Astrocyte of the cerebellum (primary cell): ENCODE measurements at places on chromosomes 2 and 18.

- DNase-seq, result peak; percentile 29
Measured at GRCh38 chr2:39379643-39380524, 57.2 kb downstream of the MAP4K3 start.

GRCh38 chr2:13093416-13093991 is 376.8 kb downstream of the TRIB2 start:
- DNase-seq, result no peak

- peak; percentile 99 for DNase-seq
Measured at GRCh38 chr2:157173740-157174184, 83.7 kb upstream of the GALNT5 start.

DNA sequence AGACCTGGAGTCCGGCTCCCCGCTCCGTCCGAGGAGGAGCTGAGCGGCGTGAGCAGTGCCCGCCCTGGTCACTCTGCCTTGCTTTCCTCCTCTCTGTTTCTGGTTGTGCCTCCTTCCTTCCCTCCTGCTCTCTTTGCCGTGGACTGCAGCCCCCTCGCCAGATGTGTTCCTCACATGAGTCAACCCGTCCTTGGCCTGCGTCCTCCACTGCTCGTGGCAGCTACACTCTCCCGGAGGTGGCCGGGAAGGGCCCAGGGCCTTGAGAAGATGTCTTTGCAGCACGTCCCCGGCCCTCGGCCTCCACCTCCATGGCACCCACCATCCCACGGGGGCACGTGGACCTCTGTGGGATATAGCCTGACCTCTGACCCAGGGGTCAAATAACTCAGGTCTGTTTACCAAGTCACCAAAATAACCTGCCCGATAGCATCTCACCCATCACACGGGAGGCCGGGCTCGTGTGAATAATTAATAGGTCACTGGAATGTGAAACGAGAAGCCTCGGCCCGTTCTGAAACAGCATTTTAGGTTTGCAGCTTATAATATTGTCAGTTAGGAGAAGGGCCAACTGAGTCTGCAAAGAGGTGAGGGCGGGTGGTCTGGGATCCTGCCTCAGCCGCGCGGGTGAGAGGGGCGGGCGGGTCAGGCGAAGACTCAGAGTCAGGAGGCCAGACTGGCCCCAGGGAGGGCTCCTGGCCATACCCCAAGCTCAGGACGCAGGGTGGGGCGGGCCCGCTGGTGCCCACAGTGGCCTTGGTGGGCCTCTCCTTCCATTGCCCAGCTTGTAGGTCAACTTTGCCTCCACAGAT is 42.6 kb downstream of the NFATC1 start:
- DNase-seq, result no peak

GRCh38 chr2:161164161-161164560 is 3.9 kb downstream of the TANK start:
- DNase-seq, result no peak

- no peak for DNase-seq
Measured at GRCh38 chr2:104656571-104657163, 197.2 kb upstream of the POU3F3 start.

DNA sequence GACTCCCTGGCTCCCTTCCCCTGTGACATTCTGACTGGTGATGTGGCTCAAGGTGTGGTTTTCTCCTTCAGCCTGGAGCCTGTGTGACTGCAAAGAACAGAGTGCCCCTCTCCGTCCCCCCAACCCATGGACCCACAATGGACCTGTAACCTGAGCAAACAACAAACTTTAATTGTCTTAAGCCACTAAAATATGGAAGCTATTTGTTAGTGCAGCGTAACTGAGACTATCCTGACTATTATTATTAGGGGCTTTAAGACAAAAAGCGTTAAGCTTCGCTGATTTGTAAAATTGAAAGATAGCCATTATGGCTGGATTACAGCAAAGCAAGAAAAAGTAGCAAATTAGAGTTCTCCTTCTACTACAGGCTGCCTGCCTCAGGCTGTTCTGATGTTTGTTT is 426.9 kb downstream of the STK39 start:
- no peak for DNase-seq

- DNase-seq, result peak; percentile 3
Measured at GRCh38 chr2:228600265-228600664, 418.8 kb upstream of the SPHKAP start.

DNA sequence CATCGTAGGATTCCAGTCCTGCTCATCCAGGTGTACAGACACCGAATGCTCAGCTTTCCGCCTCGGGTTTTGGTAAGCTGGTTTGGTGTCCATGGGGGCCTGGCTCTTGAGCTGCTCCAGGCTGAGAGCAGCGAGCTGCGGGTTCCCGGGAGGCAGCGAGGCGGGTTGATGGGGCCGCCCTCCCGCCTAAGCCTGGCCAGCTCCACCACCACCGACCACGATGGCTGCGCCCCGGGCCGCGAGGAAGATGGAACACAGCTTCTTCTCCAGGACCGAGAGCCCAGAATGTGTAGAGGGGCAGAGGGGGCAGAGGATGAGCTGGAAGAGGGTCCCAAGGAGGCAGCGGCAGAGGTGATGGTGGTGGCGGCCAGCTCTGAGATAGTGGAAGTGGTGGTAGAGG is 64.1 kb downstream of the AKAIN1 start:
- no peak for DNase-seq

DNA sequence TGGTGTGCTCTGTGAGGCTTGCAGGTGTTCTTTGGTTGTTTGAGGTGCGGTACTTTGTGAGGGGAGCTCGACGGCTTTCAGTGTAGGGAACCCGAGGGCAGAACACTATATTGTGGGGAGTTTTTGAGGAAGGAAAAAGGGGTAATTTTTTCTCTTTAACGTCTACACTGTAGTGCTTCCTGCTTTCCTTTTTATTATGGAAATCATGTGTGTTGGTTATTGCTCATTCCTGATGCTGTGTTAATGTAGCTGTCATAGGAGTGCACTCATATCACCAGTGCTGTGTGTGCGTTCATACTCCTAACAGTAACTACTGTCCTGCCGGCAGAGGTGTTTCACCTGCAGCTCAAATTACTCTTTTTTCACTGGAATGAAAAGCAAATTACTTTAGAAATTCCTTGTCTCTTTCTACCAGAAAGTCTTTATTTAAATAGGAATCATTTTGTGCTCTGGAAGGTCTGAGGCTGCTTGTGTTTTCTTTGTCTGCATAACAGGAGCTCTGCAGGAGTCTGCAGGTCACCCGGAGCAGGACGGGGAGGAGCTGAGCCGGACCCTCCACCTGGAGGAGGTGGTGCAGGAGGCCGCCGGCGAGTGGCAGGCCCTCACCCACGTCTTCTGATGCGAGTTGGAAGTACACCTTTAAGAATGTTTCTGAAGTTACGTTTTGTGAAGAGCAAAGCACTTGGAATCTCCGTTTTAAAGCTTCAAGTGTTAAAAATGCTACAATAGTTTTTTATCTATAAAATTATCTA is 145.5 kb downstream of the ZNF236 start:
- DNase-seq, result no peak

GRCh38 chr2:159635006-159635789 is 18.9 kb upstream of the BAZ2B start:
- no peak for DNase-seq

- no peak for DNase-seq
Measured at GRCh38 chr2:216315802-216316603, 56.3 kb downstream of the MARCHF4 start.

DNA sequence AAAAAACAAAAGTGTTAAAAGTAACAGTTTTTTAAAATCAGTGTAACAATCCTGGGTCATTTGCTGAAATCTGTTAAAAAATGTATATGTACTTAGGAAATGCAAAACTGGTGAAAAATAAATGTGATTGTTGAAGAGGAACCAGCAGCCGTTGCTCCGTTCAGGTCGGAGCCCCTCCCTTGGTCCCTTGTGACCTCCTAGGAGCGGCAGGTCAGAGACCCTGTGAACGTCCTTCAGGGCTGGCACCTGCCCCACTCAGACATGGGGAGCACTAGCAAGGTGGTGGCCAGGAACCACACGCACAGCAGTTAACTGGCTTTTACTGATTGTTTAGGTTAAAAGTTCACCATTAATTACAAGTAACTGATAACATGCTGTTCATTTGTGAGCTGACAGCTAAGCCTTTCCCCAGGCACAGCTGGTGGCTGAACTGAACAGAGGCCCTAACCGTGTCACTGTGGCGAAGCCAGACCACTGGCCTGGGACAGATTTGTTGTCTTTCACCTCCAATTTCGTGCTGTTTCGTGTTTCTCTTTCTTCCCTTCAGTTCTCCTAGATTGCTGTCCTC is 159.2 kb upstream of the ALKAL2 start:
- DNase-seq, result no peak

GRCh38 chr18:25516121-25516520 is 164.2 kb upstream of the ZNF521 start:
- DNase-seq, result no peak

- no peak for DNase-seq
Measured at GRCh38 chr2:196589419-196589818, 50.1 kb upstream of the CCDC150 start.

- DNase-seq, result no peak
Measured at GRCh38 chr18:47480166-47480565, 228.7 kb upstream of the SKOR2 start.

GRCh38 chr2:224608104-224608503 is 22.9 kb upstream of the CUL3 start:
- no peak for DNase-seq

GRCh38 chr2:197934934-197935289 is 130.5 kb downstream of the PLCL1 start:
- DNase-seq, result no peak

GRCh38 chr2:194926873-194927272 is 730.2 kb upstream of the SLC39A10 start:
- no peak for DNase-seq

- peak; percentile 19 for DNase-seq
Measured at GRCh38 chr18:53991805-53992204, 232.7 kb downstream of the MBD2 start.

DNA sequence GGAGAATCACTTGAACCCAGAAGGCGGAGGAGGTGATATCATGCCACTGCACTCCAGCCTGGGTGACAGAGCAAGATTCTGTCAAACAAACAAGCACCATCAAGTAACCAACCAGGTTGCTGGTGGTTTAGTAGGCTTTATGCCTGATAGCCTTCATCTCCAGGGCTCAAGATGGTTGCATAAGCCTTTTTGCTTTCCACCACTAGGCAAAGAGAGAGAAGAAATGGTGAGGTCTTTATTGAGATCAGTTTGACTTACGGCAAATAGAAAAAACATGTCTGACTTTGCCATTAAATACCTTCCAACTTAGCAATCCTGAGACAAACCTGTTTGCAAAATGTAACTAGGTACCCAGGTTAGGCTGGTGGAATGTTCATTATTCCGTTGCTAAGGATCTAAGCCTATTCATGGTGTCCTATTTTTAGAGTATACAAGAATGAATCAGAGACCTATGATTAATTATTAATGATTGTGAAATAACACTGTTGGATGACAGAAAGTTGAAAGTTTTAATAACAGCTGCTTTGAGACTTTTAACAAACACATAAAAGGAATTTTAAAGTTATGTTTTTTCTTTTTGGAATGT is 53.5 kb upstream of the SLC38A11 start:
- DNase-seq, result no peak

- DNase-seq, result peak; percentile 67
Measured at GRCh38 chr18:35611518-35611917, 30.0 kb downstream of the GALNT1 start.

GRCh38 chr2:86485103-86485502 is 43.9 kb downstream of the KDM3A start:
- no peak for DNase-seq

- DNase-seq, result no peak
Measured at GRCh38 chr2:58194458-58194857, 46.7 kb downstream of the FANCL start.

DNA sequence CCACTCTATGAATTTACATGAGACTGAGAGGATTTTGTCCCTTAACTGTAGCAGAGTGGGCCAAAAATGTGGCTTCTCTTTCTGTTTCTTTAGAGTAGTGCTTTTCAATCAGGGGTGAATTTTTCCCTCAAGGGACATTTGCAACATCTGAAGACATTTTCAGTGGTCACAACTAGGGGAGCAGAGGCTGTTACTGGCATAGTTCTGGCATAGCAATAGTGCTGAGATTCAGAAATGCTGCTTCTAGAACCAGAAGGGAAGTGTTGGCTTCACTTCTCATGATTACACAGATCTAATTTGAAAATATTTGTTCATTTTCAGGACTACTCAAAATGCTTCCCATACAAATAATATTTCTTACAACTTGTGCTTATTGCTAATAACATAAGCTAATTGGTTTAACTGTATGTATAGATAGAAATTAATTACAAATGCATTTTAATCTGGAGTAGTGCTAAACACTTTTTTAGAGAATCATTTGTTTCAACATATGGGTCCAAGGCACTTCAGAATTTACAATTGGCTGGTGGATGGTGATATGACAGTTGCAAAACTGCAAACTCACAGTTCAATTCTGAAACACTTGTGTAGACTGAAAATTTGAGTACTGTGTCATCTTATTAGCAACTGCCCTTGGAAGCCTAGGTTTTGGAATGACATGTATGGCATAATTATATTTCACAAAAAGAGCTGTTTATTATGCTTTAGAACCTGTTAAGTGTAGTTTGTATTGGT is 526.7 kb downstream of the THSD7B start:
- DNase-seq, result no peak

- DNase-seq, result no peak
Measured at GRCh38 chr2:98868548-98869271, 67.3 kb downstream of the CRACDL start.

DNA sequence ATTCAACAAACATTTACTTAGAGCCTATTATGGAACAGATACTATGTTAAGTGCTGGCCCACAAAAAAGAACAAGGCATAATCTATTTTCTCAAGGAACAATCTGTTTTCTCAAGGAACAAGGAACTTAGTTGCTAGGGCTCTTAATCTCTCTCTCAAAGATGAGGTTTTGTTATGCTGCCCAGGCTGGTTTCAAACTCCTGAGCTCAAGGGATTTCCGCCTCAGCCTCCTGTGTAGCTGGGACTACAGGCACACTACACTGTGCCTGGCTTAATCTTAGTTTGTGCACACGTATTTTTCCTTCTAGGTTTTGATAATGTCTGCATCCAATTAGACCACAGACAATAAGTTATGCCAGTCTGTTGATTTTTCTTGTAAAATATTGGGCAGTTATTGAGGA is 89.5 kb downstream of the PTH2R start:
- no peak for DNase-seq

DNA sequence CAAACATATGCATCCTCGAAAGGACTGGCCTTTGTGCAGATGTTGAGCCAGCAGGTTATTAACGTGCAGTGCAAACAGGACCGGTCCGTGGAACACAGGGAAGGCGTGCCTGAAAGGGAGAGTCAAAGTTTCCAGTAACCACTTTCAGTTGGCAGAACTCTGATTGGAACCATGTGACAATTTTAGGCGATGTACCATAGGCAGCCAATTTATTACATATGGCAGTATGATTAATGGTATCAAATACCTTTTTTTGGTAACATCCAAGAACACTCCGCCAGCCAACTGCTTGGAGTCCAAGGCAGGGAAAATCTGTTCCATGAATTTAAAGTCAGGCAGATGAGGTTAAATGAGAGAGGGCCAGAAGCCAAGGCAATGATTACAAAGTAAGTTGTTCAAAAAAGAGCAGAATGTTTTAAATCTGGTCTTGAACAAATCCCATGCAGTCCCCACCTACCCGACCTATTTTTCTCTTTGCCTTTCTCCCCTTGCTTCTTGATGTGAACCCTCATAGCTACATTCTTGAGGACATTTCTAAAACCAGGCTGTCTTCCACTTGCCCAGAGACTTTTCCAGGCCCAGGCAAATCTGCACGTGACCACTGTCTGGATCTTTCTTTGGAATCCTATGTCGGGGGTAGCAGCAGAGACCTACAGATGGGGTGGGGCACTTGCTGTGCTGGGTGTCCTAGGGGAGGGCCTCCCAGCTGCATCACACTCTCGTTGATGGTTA is 351.7 kb downstream of the HRH4 start:
- DNase-seq, result no peak
